ENCODE measurements at places on chromosomes 12 and 14.

GRCh38 chr14:70677341-70677740 is 35.6 kb downstream of the TTC9 start:
- DNase-seq, result no peak

DNA sequence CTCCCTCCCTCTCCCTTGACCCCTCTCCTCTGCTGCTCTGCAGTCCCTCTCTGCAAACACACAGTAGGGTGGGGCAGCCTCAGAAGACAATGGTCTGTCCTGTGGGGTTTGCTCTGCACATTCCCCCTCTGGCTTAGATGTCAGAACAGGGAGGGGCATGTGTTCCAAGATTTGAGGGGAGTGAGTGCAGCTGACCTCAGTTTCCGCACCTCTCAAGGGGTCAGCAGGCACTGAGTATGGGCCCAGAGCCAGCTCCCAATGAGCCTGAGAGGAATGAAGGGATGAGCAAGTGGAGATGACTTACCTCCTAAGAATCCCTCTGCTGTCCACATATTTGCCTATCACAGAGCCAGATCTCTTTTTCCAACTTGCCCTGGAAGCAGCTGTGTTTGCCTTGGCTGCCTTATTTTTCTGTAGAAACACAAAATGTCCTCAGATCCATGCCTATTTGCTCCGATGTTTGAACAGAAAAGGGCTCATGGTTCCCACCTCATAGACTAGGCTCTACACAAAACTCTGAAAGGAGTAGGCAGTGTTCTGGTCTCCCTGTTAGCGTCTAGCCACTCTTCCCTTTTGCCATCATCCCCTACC is 111.4 kb downstream of the CRACR2A start:
- DNase-seq, result no peak

- no peak for DNase-seq
Observed at GRCh38 chr14:29930283-29930682, 2.6 kb upstream of the PRKD1 start.

- no peak for DNase-seq
Observed at GRCh38 chr12:76848132-76848531, 30.7 kb downstream of the CSRP2 start.

DNA sequence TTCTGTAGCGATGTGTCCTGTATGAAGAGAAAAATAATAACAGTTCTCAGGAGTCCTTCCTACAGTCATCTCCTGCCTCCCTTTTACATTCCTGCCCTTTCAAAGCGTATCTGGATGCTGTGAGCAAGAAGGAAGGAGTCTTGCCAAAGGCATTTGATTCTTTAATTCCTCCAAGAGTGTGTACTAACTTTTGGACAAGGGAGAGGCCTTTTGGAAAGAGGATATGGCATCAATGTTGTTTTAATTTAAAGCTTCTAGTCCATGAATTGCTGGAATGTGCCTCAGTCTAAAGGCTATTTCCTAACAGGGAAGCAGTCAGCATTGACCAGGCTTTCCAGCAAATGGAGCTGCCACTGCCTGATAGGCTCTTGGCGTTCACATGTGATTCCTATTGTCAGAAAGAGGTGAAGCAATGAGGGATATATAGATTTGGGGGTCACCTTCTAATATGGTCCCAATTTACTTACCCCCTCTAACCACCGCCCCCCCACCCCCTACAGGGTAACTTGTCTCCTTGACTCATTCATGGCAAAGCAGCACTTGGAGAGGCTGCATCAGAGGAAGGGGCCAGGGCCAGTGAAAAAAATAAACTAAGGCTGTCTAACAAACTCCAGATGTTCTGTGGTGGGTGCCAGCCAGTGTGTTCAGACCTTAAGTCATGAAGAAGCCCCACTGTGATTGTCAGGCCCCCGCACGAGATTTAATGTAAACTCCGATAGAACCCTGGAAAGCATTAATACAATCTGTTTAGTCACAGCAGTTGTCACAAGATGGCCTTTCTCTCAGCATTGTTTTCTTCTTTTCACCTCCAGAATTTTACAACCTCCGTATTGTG is 220.3 kb downstream of the FBXL14 start:
- DNase-seq, result no peak

DNA sequence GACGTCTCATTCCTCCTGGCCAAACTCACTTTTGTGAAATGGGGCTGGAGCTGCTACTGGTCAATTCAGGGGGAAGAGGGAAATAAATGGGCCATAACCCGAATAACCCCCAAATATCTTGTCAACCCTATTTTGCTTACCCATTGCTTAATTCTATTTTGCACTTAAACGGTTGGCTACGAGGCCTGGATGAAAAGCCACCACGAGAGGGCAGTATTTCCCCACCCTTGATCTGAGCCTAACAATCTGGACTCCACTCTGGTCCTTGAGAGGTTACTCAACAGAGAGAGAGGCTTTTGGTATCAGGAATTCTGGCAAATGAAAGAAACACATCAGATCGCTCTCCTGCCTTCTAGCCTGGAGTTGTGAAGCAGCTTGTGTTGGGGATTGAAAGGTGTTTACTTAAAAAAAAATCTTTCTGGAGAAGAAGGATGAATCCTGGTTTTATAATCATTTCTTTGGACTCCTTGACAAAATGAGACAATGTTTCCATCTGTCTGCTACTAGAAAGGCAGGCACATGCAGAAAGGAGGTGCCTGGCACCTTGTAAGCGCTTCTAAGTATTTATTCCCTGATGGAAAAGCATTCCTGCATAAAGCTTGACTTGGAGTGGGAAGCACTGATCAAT is 22.4 kb upstream of the FBXO21 start:
- peak; percentile 92 for DNase-seq

DNA sequence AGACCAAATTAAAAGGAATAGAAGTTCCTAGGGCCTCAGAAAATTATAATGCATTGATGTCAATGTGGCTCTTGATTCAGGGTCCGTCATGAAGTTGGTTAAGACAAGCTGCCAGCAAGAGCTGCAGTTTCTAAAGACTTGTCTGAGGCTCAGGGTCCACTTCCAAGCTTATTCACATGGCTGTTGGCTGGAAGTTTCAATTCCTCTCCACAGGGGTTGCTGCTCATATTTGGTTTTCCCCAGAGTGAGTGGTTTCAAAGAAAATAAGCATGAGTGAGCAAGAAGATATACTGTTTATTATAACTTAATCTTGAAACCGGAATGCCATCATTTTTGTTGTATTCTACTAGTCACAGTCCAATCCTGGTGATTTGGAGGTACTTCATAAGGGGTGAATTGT is 1247.4 kb downstream of the LRFN5 start:
- DNase-seq, result no peak

GRCh38 chr14:60221457-60221856 is 27.6 kb upstream of the PPM1A start:
- no peak for DNase-seq

DNA sequence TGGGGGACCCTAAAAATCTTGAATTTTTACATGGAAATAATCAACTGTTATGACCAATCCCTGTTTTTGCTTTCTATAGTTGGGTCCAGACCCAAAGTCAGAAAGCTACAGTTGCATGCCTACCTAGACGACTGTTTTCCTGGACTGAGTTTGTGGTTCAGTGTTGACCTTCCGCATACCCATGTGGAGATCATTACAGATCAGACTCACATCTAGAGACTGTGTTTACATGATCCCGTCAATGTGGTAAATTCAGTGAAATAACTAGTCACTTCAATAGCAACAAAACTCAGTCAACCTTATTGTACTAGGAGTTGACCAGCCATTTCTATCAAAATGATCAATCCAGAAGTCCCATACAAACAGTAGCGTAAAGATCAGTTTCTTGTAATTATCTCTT is 257.6 kb downstream of the EGLN3 start:
- DNase-seq, result no peak

GRCh38 chr12:52670961-52671360 is 9.2 kb downstream of the KRT1 start:
- no peak for DNase-seq

GRCh38 chr12:79274501-79275064 is 410.0 kb downstream of the SYT1 start:
- DNase-seq, result no peak

GRCh38 chr12:64510667-64511066 is 58.7 kb downstream of the TBK1 start:
- DNase-seq, result no peak

DNA sequence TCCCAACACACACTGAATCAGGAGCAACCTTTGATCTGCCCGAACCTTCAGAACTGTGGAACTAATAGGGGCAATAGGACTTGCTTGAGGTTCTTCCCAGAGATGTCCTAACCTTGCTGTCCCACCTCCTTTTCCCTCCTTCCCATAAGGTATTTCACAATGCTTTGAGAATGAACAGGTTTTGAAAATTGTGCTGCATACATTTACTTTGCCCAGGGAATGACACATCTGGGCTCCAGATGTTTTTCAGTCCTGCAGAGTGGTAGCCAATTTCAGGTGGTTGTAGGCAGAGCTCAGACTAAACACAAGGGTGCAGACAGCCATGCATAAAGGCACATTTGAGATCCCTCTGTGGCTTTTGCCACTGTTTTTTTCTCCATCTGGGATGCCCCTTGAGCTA is 206.7 kb upstream of the PWP1 start:
- no peak for DNase-seq

DNA sequence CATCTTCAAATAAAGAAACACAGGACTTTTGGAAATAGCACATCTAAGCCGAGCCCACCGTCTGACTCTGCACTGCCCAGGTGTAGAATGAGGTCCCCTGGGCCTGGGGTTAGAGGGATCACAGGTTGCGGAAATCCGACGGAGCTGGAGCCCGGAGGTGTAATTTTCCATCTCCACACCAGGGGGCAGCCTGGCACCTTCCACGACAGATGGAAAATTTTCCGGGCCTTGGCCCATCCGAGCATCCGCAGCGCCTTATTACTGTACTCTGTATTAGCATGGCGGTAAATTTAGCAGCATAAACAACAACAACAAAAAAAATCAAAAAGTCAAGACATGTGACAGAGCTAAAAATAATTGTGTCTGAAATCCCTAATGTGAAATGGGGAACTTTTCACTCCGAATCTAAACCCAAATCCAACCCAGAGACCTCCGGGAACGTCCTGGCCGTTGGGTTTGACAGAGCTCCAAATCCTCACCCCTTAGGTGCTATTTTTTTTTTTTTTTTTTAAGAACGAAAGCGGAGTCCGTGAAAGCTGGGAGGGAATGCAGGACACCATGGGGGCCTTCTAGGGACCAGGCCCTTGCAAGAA is 93.9 kb downstream of the KSR2 start:
- peak; percentile 90 for DNase-seq

GRCh38 chr12:25926536-25926935 is 31.9 kb upstream of the RASSF8 start:
- DNase-seq, result no peak

DNA sequence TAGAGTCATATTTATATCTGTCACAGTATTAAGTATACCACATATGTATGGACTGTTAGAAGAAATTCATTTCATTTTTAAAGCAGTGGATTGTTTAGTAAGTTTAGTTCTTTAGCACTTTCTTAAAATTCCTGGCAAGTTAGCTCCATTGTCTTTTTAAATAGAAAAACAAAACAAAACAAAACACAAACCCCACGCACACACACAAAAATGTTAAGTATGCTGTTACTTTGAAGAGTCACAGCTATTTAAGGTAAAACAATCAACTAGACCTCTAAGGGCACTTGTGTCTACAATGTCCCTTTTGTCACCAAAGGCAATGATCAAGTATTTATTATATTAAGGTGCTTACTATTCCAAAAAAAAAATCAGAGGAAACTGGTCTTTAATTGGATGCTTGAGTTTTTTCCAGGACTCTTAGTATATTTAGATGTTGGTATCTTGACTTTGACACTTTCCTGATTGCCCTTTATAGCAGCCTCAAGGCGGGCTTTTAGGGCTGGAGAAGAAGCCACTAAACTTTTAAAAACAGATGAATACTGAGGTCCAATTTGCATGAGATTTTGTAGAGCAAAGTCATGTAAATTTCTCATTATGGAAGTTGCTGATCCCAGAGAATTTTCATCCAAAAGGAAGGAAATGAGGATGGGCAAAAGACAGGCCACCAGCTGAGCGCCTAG is 85.5 kb upstream of the HECTD1 start:
- DNase-seq, result no peak

- no peak for DNase-seq
Observed at GRCh38 chr12:43758247-43758727, 303 bp downstream of the PUS7L start.

DNA sequence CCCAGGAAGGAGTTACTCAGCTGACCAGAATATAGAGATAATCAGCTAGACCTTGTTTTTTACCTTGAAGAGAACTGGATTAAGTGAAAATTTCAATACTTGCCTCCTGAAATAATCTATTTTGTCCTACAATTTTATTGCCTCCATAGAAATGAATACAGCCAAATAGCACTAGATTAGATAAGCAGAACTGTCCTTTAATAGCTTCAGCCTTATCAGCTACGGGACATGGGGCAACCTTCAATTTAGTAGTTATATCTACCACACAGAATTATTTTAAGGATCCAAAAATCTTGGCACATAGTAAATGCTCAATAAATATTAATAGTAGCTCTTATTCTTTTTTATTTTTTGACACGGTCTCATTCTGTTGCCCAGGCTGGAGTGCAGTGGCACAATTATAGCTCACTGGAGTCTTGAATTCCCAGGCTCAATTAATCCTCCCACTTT is 67.2 kb upstream of the PLEKHG3 start:
- no peak for DNase-seq

DNA sequence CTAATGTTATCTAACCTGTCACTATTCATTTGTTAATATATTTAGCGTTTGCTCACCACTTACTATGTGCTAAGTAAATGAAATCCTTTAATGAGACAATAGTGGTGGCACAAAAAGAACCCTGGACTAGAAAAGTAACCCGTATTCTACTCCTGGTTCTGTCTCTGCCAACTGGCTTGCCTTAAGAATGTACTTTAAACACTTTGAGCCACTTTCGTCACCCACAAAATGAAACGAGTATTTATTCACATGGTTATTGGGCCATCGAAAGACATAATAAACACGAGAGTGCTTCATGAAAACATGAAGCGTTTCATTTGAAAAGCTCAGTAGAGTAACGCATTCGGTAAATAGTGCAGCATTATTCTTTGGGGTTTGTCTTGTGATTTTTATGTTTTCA is 254.7 kb downstream of the EGLN3 start:
- DNase-seq, result no peak

GRCh38 chr12:47079468-47079980 is at the start of the genes AMIGO2 and PCED1B:
Gene AMIGO2, minus strand, starts transcription at chr12:47079959. Its CDS starts 957 bp downstream, at chr12:47079002.
Gene PCED1B, plus strand, starts transcription at chr12:47079621. Its CDS starts 155,443 bp downstream, at chr12:47235064.
- DNase-seq, result peak; percentile 76

- DNase-seq, result no peak
Observed at GRCh38 chr12:59820594-59821011, 224.8 kb downstream of the SLC16A7 start.

- peak; percentile 34 for DNase-seq
Observed at GRCh38 chr14:29016050-29016900, 249.7 kb downstream of the FOXG1 start.

- DNase-seq, result no peak
Observed at GRCh38 chr14:41606282-41606531, 469 bp upstream of the LRFN5 start.

DNA sequence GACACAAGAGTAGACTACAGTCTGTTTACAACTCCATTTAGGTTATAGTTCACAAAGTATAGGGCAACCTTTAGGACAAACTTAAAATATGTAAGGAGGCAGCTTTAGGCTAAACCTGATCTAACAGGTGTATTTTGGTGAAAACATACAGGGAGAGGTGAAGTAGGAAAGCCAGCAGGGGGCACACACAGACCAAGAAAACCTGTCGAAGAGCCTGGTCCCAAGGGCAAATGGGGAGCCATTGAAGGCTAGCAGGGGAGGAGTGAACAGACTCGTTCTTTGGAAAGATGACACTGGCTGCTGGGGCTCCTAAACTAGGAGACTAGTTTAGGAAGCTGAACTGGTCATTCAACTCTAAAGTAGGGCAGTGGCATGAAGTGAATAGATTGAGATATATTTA is 138.8 kb upstream of the WSCD2 start:
- peak; percentile 74 for DNase-seq
